ENCODE measurements at places on chromosomes 16 and 17.

DNA sequence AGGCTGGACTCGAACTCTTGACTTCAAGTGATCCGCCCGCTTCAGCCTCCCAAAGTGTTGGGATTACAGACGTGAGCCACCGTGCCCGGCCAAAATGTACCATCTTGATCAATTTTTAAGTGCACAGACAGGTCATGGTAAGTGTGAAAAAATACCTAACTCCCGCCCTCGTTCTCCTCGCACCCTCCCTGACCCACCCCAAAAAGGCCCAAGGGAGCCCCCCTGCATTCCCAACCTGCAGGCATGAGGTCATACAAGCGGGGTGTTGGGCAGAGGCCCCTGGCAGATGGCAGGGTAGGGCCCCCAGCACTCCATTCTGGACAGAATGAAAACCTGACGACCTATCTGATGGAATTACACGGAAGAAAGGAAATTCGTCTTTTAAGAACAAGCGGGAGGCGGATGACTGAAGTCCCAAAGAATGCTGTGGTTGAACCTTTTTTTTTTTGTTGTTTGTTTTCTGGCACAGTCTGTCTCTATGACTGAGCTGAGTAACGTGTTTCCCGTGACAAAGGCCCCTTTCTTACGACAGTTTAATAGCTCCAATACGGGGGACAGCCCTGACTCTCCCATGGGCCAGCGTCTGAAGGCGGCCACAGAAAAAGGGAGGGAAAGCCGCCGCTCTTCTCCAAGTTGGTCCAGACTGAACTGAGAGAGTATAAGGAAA, 376.4 kb downstream of the SLC39A11 start:
- no peak overlapping the region for H3K4me3 ChIP-seq
- no peak for DNase-seq
- no peaks in the 10 kb centered on the region for H3K27me3 ChIP-seq
- no peaks in the 10 kb centered on the region for H3K36me3 ChIP-seq

DNA sequence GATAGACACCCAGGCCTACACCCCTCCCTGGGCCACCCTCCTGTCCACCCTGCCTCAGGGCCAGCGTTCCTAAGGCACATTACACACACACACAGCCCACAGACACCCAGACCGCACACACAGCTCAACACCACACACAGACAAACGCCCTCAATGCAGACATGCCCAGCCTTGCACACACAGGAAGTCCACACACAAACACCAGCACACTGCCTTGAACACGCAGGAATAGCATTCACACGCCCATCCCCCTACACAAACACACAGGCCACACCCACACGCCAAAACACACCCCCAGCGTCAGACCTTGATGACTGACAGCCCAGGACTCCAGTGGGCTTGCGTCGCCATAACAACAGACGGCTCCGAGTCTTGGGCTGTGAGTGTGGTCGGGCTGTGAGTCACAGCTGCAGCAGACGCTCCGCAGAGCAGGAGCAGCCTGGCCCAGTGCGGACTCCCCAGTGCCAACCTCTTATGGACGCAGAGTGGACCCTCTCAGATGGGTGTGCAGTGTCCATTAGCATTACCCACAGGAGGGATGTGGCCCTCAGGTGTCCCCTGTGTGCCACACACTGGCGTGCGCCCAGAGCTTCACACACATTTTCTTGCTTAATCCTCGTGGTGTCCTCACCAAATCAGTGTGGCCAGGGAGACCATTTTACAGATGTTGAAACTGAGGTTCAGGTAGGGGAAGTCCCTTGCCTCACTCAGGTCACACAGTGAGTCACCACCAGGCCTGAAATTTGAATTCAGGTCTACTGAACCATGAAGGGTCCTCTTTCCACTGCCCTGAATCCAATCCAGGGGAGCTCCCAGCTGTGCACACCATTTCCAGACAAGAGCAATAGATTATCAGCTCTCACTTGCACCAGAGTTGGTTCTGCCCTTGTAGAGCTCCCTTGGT, 17.8 kb upstream of the RAI1 start:
- H3K36me3 ChIP-seq, result no peaks in the 10 kb centered on the region
- H3K4me1 ChIP-seq, result peaks cover 3% of the 10 kb centered on the region
- no peak overlapping the region for H3K4me3 ChIP-seq
- no peak overlapping the region for H3K27ac ChIP-seq
- no peaks in the 10 kb centered on the region for H3K27me3 ChIP-seq

DNA sequence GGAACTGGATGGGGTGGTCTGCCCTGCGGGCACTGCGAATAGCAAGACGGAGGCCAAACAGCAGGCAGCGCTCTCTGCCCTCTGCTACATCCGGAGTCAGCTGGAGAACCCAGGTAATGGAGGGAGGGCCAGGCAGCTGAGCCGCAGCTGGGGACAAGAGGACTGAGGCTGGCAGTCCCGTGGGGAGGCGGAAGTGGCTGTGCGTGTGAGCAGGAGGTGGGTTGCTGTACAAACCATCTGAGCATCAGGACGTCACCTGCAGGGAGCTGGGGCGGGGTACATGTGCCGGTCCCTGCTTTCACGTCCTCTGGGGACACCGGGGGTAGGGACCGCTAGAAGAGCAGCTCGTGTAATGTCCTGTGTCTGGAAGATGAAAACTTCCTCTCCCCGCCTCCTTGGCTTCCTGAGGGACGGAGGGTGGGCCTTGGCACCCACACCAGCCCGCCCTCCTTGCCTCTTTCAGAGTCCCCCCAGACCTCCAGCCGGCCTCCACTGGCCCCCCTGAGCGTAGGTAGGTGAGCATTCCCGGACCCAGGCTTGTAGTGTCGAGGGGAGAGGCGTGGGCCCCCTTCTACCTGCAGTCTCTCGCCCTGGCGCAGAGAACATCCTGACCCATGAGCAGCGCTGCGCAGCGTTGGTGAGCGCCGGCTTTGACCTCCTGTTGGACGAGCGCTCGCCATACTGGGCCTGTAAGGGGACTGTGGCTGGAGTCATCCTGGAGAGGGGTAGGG, 3.7 kb downstream of the ADAD2 start:
- DNase-seq, result no peak
- H3K27ac ChIP-seq, result no peak overlapping the region
- no peaks in the 10 kb centered on the region for H3K4me1 ChIP-seq
- H3K36me3 ChIP-seq, result no peaks in the 10 kb centered on the region
- H3K4me3 ChIP-seq, result no peak overlapping the region

- H3K4me3 ChIP-seq, result no peak overlapping the region
- H3K36me3 ChIP-seq, result no peaks in the 10 kb centered on the region
- H3K27me3 ChIP-seq, result no peaks in the 10 kb centered on the region
- no peak overlapping the region for H3K27ac ChIP-seq
- H3K4me1 ChIP-seq, result no peaks in the 10 kb centered on the region
- no peak for DNase-seq
Observed at GRCh38 chr16:87366288-87366687, 17.3 kb downstream of the FBXO31 start.

- no peaks in the 10 kb centered on the region for H3K4me1 ChIP-seq
- H3K27ac ChIP-seq, result no peak overlapping the region
- no peaks in the 10 kb centered on the region for H3K27me3 ChIP-seq
- no peaks in the 10 kb centered on the region for H3K36me3 ChIP-seq
Observed at GRCh38 chr17:64343833-64344637, 46.6 kb downstream of the PECAM1 start.

- no peak for DNase-seq
- no peak overlapping the region for H3K4me3 ChIP-seq
- H3K27ac ChIP-seq, result no peak overlapping the region
- no peaks in the 10 kb centered on the region for H3K4me1 ChIP-seq
- no peaks in the 10 kb centered on the region for H3K27me3 ChIP-seq
Observed at GRCh38 chr17:68057531-68057952, 22.0 kb downstream of the KPNA2 start.

GRCh38 chr16:17557480-17557879, 86.7 kb upstream of the XYLT1 start:
- H3K27me3 ChIP-seq, result no peaks in the 10 kb centered on the region
- no peak for DNase-seq
- no peak overlapping the region for H3K4me3 ChIP-seq
- H3K4me1 ChIP-seq, result no peaks in the 10 kb centered on the region

DNA sequence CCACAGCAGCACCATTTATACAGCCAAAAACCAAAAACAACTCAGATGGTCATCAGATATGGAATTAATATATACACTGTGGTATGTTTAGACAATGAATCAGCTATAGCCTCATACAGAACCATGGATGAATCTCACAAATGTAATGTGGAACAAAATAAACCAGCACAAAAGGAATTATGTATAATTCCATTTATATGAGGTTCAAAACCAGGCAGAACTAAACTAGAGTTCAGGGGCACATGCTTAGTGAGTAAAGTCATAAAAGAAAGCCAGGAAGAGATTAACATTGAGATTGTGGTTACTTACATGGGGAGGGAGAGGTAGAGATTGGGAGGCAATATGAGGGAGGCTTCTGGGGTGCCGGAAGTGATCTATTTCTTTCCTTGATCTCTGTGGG, 231.1 kb downstream of the COPRS start:
- no peaks in the 10 kb centered on the region for H3K4me1 ChIP-seq
- DNase-seq, result no peak
- H3K27me3 ChIP-seq, result no peaks in the 10 kb centered on the region
- H3K27ac ChIP-seq, result no peak overlapping the region
- no peaks in the 10 kb centered on the region for H3K36me3 ChIP-seq

DNA sequence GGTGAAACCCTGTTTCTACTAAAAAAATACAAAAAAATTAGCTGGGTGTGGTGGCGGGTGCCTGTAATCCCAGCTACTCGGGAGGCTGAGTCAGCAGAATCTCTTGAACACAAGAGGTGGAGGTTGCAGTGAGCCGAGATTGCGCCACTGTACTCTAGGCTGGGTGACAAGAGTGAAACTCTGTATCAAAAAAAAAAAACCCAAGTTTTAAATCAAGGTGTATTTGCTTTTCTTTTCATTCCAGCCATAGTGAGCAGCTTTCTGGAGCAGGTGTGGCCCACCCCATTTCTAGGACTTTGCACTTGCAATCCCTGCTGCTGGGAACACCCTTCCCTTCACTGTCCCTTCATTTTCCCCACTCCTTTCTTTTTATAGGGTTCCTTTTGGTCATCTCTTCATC, 28.8 kb downstream of the TMEM238L start:
- no peak for DNase-seq
- H3K27ac ChIP-seq, result no peak overlapping the region
- no peaks in the 10 kb centered on the region for H3K36me3 ChIP-seq
- no peaks in the 10 kb centered on the region for H3K4me1 ChIP-seq
- H3K27me3 ChIP-seq, result no peaks in the 10 kb centered on the region

- no peaks in the 10 kb centered on the region for H3K4me1 ChIP-seq
- DNase-seq, result no peak
- no peaks in the 10 kb centered on the region for H3K36me3 ChIP-seq
- H3K4me3 ChIP-seq, result no peak overlapping the region
- no peaks in the 10 kb centered on the region for H3K27me3 ChIP-seq
Observed at GRCh38 chr17:82350182-82351030, 8.6 kb upstream of the TEX19 start.

GRCh38 chr16:89210904-89211515, 6.5 kb upstream of the ZNF778 start:
- H3K27me3 ChIP-seq, result no peaks in the 10 kb centered on the region
- no peak overlapping the region for H3K4me3 ChIP-seq
- H3K36me3 ChIP-seq, result no peaks in the 10 kb centered on the region
- H3K4me1 ChIP-seq, result no peaks in the 10 kb centered on the region
- no peak for DNase-seq

- no peaks in the 10 kb centered on the region for H3K36me3 ChIP-seq
- H3K4me1 ChIP-seq, result peaks cover 13% of the 10 kb centered on the region
- H3K27me3 ChIP-seq, result no peaks in the 10 kb centered on the region
- DNase-seq, result no peak
- no peak overlapping the region for H3K27ac ChIP-seq
- no peak overlapping the region for H3K4me3 ChIP-seq
Observed at GRCh38 chr17:20187049-20187448, 177.9 kb downstream of the SPECC1 start.

DNA sequence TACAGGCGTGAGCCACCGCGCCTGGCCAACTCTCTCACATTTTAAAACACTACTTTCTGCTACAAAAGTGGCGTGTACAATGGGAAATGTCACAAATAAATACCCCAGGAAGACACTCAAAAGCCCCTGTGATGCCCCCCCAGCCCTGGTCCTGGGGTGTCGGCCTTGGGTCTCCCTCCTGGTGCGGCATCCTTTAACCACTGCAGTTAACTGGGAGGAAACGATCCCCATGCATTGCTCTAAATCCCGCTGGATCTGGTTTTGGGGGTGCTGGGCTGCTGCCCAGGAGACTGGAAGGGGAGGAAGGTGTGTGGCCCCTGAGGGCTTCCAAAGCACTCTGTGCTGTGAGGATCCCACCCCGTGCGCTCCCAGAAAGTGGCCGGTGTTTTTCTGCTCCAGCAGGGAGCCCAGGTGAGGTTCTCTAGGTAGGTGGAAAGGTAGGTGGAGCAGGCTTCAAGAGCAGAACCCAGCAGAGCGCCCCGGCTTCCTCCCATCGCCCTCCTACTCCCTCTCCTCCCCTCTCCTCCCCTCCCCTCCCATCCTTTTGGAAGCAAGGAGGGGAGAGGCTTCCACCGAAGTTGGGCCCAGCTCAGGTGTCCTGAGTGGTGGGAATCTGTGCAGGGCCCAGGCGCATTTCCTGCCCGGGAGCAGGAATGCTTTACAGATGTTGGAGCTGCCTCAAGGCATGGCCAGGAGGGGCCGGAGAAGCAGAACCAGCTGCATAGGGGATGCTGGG, 363.3 kb downstream of the SEC14L1 start:
- H3K36me3 ChIP-seq, result no peaks in the 10 kb centered on the region
- H3K4me1 ChIP-seq, result no peaks in the 10 kb centered on the region
- DNase-seq, result no peak
- H3K27ac ChIP-seq, result no peak overlapping the region

- no peaks in the 10 kb centered on the region for H3K27me3 ChIP-seq
- DNase-seq, result no peak
- H3K36me3 ChIP-seq, result peaks cover 36% of the 10 kb centered on the region
- H3K4me1 ChIP-seq, result no peaks in the 10 kb centered on the region
- H3K27ac ChIP-seq, result no peak overlapping the region
Observed at GRCh38 chr16:1637526-1637925, 25.4 kb downstream of the CRAMP1 start.

- H3K27ac ChIP-seq, result no peak overlapping the region
- H3K27me3 ChIP-seq, result no peaks in the 10 kb centered on the region
- no peak for DNase-seq
- peaks cover under 1% of the 10 kb centered on the region for H3K4me1 ChIP-seq
- H3K36me3 ChIP-seq, result no peaks in the 10 kb centered on the region
Observed at GRCh38 chr17:36197387-36197703, 787 bp upstream of the CCL3L1 start.
